ENCODE measurements at places on chromosomes 5 and 9.

- no peak for DNase-seq
Measured at GRCh38 chr5:111958851-111959250, 201.9 kb upstream of the NREP start.

- no peak for DNase-seq
Measured at GRCh38 chr9:114172981-114173833, 17.9 kb downstream of the COL27A1 start.

DNA sequence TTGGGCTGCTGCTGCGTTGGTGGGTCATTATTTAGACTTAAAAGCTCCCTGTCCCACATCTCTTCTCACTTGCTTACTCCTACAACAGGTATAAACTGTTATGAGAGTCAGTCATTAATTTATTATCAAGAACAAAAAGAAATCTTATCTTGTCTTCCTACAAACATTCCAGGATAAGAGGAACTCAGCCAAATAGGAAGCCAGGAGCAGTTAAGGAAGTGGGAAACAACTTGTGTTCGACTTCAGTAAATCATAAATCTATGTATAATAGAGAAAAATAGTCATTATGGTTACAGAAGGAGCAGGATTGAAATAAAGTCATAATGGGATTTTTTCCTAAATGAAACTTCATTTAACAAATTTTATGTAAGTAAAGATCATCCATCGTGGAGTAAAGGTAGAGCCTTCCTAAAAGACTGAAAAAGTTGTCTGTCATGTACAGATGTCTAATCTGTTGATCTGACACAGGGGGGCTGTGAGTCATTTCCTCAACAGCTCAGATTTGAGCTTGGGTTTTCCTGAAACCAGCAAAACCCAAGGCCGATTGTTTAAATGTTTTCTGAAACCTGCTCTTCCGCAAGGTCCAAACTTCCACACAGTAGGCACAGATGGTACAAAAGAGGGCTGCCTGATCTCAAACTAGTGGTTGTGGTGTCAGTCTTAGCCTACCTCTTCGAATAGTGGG is 25.3 kb upstream of the LRRTM2 start:
- DNase-seq, result no peak

GRCh38 chr5:151663617-151664293 is 23.0 kb downstream of the SPARC start:
- DNase-seq, result no peak

GRCh38 chr9:82996941-82997340 is 66.0 kb downstream of the RASEF start:
- DNase-seq, result no peak

GRCh38 chr5:151700820-151701219 is 14.1 kb upstream of the SPARC start:
- DNase-seq, result no peak
